Breast epithelium (tissue), 4 donors: ENCODE measurements at places on chromosomes 3 and 15.

GRCh38 chr3:110533089-110533488 lies 538.5 kb upstream of the NECTIN3 start:
- H3K4me1 ChIP-seq: no peaks in the 10 kb centered on the region
- H3K36me3 ChIP-seq: no peaks in the 10 kb centered on the region
- H3K27ac ChIP-seq: no peak overlapping the region
- H3K27me3 ChIP-seq: no peaks in the 10 kb centered on the region

DNA sequence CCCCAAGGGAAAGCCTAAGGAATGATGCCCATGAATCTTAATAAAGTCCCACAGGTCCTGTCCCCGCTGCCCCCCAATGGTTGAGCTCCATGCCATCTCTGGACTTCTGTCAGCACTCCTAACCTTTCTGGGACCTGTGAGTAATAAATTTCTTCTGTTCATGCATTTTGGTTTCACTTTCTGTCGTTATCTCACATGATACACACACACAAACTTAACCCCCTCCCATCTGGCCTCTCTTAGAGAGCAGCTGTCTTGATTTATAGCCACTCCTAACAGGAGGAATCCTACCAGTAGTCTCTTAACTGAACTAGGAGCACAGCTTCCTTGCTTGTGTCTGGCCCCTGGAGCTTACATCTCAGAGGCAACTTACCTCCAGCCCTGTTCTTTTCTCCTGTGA lies 82.7 kb upstream of the SELENOK start:
- no peaks in the 10 kb centered on the region for H3K27me3 ChIP-seq
- no peak for DNase-seq
- H3K36me3 ChIP-seq: no peaks in the 10 kb centered on the region
- H3K27ac ChIP-seq: no peak overlapping the region
- no peak overlapping the region for H3K4me3 ChIP-seq

- no peaks in the 10 kb centered on the region for H3K4me1 ChIP-seq
- no peak overlapping the region for H3K27ac ChIP-seq
- H3K36me3 ChIP-seq: no peaks in the 10 kb centered on the region
- no peak for DNase-seq
Observed at GRCh38 chr3:69326855-69327300, 59.0 kb downstream of the FRMD4B start.

GRCh38 chr3:59772416-59773408 lies 722.9 kb upstream of the CFAP20DC start:
- no peaks in the 10 kb centered on the region for H3K4me1 ChIP-seq
- no peaks in the 10 kb centered on the region for H3K27me3 ChIP-seq
- no peak for DNase-seq

DNA sequence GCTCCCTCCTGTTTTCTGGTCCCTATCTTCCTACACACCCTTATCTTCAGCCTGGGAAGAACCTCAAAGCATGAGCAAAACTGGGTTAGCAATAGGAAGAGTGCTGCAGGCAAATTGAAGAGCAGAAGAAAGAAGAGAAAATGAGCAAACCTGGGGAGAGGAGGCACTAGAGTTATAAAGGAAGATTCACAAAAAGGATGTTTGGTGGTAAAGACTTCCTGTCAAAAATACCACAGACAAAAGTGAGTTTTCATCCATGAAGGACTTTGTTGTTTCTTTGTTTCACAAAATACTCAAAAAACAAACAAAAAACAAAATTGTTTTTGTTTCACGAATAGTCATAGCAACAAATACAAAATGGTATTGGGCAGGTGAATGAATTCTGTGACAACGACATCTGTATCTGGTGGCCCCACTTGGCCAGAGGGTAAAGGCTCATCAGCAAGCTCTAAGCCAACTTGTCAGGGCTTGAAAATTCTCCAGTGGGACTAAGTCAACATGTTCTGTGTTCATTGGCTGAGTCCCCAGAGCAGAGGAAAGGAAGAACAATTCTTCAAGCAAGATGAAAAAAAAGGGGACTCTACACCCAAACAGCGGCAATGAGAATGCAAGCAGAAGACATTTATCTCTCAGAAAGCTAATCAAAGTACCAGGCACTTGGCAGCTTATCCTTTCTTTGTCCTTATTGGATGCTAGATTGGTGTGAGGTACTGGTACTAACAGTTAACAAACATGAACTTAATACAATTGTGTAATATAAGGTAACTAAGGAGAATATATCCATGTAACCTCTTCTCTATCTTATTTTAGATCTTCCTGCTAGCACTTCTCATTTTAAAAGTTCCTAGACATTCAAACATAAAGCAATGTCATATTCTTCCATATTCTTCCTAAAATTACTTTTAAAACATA lies 9.7 kb downstream of the ATP8B4 start:
- H3K4me1 ChIP-seq: no peaks in the 10 kb centered on the region
- no peaks in the 10 kb centered on the region for H3K36me3 ChIP-seq
- H3K4me3 ChIP-seq: no peak overlapping the region
- H3K27me3 ChIP-seq: no peaks in the 10 kb centered on the region

DNA sequence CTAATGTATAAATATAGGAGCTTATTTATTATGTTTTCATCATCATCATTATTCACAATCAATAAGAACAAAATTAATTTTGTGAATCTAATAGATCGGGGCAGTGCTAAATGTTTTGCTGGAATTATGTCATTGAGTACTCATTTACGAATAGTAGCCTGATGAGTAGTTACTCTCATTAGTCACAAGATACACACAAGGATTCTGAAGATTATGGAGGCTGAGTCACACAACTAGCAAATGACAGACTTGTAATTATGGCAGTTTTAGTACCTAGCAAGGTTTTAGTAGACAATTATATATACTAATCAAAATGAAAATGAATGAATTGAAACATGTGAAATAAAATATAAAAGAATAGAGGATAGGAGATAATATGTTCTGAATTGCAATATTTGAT lies 954.2 kb downstream of the CADM2 start:
- no peak for DNase-seq
- H3K27me3 ChIP-seq: no peaks in the 10 kb centered on the region
- H3K4me1 ChIP-seq: no peaks in the 10 kb centered on the region
- H3K27ac ChIP-seq: no peak overlapping the region
- H3K36me3 ChIP-seq: no peaks in the 10 kb centered on the region

GRCh38 chr3:160343132-160343531 lies 55.9 kb downstream of the IFT80 start:
- no peak overlapping the region for H3K27ac ChIP-seq
- no peaks in the 10 kb centered on the region for H3K36me3 ChIP-seq
- no peak for DNase-seq
- H3K4me3 ChIP-seq: no peak overlapping the region
- H3K27me3 ChIP-seq: no peaks in the 10 kb centered on the region

DNA sequence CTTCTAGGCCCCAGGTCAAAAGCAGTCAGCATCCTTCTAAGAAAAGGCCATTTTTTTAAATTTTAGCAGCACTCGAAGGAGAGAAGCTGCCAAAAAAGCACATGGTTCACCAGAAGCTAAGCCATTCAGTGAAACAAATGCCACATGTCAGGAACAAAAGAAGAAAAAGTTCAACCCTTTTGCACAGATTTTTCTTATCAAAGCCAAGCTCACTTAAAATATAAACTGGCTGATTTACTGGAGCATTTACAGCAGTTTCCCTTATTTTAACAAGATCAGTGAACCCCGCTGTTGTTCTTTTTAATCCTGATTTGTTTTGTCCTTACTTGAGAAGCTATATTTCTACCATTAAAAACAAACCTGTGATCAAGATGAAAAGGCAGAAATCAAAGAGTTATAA lies 46.5 kb upstream of the SYNPR start:
- H3K27me3 ChIP-seq: no peaks in the 10 kb centered on the region
- H3K27ac ChIP-seq: no peak overlapping the region
- no peak overlapping the region for H3K4me3 ChIP-seq
- DNase-seq: no peak
- no peaks in the 10 kb centered on the region for H3K36me3 ChIP-seq
- no peaks in the 10 kb centered on the region for H3K4me1 ChIP-seq

GRCh38 chr3:1103525-1103924 lies 10.7 kb downstream of the CNTN6 start:
- no peak overlapping the region for H3K4me3 ChIP-seq
- no peak for DNase-seq
- H3K36me3 ChIP-seq: no peaks in the 10 kb centered on the region
- no peaks in the 10 kb centered on the region for H3K27me3 ChIP-seq
- no peaks in the 10 kb centered on the region for H3K4me1 ChIP-seq
- no peak overlapping the region for H3K27ac ChIP-seq

GRCh38 chr3:88059380-88060170 lies 520 bp downstream of the ZNF654 start:
- peak overlapping the region; percentile 96 for H3K27ac ChIP-seq
- peak overlapping the region; percentile 87 for H3K4me3 ChIP-seq
- H3K36me3 ChIP-seq: no peaks in the 10 kb centered on the region
- DNase-seq: no peak

- no peaks in the 10 kb centered on the region for H3K27me3 ChIP-seq
- DNase-seq: no peak
- H3K4me3 ChIP-seq: no peak overlapping the region
- H3K36me3 ChIP-seq: no peaks in the 10 kb centered on the region
Observed at GRCh38 chr3:112894258-112894657, 47.6 kb upstream of the CD200R1L start.

- H3K27me3 ChIP-seq: no peaks in the 10 kb centered on the region
- no peak overlapping the region for H3K4me3 ChIP-seq
- DNase-seq: no peak
- H3K27ac ChIP-seq: no peak overlapping the region
Observed at GRCh38 chr15:65940618-65940909, 71.3 kb downstream of the RAB11A start.

- H3K36me3 ChIP-seq: no peaks in the 10 kb centered on the region
- DNase-seq: no peak
- no peak overlapping the region for H3K4me3 ChIP-seq
- H3K27ac ChIP-seq: no peak overlapping the region
Observed at GRCh38 chr3:192239956-192240355, 487.4 kb downstream of the FGF12 start.

DNA sequence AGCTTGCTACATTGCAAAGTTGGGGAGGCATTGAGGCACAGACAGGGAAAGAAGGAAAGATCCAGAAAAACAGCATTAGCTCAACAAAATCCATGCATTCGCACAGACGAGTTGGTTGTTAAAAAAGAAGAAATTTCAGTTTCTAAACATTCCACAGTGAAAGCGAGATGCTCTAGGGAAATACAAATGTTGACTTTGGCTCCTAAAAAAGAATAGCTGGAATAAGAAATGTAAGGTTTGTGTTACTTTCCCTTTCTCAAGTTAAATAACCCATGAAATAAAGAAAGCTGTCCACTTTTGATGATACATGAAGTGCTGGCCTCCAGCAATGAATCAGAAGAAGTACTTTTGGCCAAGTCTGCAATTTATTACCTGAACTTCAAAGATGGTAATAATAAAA lies 465.1 kb downstream of the ERC2 start:
- no peaks in the 10 kb centered on the region for H3K4me1 ChIP-seq
- H3K27ac ChIP-seq: no peak overlapping the region
- no peaks in the 10 kb centered on the region for H3K27me3 ChIP-seq
- H3K4me3 ChIP-seq: no peak overlapping the region

GRCh38 chr3:132062535-132062934 lies 27.7 kb upstream of the CPNE4 start:
- no peaks in the 10 kb centered on the region for H3K4me1 ChIP-seq
- H3K27me3 ChIP-seq: no peaks in the 10 kb centered on the region
- no peak for DNase-seq
- no peak overlapping the region for H3K4me3 ChIP-seq
- H3K27ac ChIP-seq: no peak overlapping the region
- no peaks in the 10 kb centered on the region for H3K36me3 ChIP-seq
